ENCODE measurements at places on chromosomes 5 and 9. TPM values are rescaled to one million over a fixed set of nuclear protein-coding genes. Genes with fewer than 3 reads are reported as not detected.

The HACD4 gene
- polyA plus RNA-seq: 1.5 TPM

- no peak for DNase-seq
These were observed 62.7 kb upstream of the PDE4D start for GRCh38 chr5:59956130-59956783.

DNA sequence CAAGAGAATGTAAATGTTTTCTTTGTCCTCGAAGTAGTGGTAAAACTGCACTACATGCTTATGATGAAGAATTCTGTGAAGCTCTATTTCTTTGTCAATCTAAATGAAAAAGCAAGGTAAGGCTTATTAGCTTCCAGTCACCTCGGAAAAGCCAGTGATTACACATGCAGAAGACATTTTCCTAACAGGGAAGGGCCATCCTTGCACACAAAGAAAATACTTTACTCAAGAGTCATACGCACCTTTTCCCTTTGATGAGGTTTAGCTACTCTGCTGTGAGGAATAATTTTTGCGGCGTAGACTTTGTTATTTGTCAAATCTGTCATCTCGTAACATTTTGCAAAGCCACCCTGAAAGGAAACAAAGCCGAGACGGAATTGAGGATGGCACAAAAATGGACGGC lies 1.1 kb downstream of the PLK2 start:
- no peak for DNase-seq

GRCh38 chr5:113508756-113509155 lies 4.7 kb upstream of the YTHDC2 start:
- no peak for DNase-seq

- no peak for DNase-seq
These were observed 145.9 kb upstream of the GLRA1 start for GRCh38 chr5:152070591-152070990.

Measured in forelimb muscle (tissue), 1 donor.